ENCODE measurements at places on chromosomes 7 and 10. TPM values are rescaled to one million over a fixed set of nuclear protein-coding genes. Genes with fewer than 3 reads are reported as not detected.

MOSPD3 gene
- total RNA-seq: 12.4 TPM

PRSS2 gene
- not detected for total RNA-seq

GRCh38 chr10:126315494-126316177 is 72.6 kb downstream of the ADAM12 start:
- no peak for DNase-seq

- no peak for DNase-seq
Measured at GRCh38 chr7:27606270-27607209, 56.1 kb downstream of the HIBADH start.

CFTR gene
- total RNA-seq: not detected

DNA sequence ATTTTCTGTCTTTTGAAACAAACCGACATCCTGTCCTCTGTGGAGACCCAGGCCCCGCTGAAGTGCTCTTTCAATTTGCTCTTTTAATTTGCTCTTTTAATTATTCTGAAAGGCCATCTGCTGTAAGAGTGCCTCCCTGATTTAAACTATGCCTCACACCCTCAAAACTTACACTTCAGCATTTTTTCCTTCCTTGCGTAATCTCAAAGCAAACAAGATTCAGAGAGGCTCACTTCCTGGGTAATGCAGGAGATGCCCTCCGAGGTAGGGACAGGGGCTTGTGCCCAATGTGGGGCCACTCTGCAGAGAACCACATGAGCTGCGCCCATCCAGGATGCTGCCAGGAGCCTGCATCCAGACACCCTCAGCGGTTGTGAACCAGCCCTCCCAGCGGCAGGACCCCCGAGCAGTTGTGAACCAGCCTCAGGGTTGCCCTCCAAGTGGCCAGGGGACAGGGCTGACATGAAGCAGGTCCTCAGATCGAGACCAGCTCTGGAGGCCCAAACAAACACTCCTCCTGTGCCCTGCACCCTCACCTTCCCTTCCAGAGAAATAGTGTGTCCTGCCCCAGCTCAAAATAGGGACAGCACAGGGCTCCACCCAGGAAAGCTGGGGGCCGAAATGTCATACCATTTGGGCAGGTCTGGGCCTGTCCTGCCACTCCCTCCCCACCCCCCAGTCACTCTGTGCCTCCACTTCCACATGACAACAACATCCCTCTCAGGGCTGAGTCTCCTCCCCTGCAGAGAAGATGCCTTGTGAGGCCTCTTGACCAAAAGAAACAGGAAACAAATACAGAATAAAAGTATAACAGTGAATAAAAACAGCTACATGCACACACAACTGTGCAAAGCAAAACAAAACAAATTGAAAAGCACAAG is 190.4 kb downstream of the PTPRN2 start:
- no peak for DNase-seq

TMEM184A gene
- total RNA-seq: 3.0 TPM

GRCh38 chr10:3255075-3255474 is 82.5 kb upstream of the PITRM1 start:
- no peak for DNase-seq

DNA sequence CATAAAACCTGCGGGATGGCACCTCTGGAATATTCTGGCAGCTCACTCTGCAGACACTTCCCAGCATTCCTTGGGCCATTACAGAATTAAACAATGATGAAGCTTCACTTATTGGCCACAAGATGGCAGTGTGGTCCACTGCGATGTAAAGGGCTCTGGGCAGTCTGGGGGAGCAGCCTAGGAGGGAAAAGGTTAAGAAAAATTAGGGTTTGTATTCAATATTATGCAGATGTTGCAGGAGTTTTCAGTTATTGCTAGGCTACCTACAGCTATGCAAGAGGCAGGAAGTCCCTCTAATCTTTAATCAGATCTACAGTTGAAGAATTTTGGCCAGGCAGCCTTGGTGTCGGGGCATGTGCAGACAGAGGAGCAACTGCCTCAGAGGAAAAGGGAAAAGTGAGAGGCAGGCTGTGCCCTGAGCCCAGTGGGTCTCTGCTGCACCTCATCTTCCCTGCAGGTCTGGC is 233.2 kb upstream of the PRSS1 start:
- peak; percentile 27 for DNase-seq

GRCh38 chr7:159158888-159159405 is 14.3 kb upstream of the VIPR2 start:
- no peak for DNase-seq

DNA sequence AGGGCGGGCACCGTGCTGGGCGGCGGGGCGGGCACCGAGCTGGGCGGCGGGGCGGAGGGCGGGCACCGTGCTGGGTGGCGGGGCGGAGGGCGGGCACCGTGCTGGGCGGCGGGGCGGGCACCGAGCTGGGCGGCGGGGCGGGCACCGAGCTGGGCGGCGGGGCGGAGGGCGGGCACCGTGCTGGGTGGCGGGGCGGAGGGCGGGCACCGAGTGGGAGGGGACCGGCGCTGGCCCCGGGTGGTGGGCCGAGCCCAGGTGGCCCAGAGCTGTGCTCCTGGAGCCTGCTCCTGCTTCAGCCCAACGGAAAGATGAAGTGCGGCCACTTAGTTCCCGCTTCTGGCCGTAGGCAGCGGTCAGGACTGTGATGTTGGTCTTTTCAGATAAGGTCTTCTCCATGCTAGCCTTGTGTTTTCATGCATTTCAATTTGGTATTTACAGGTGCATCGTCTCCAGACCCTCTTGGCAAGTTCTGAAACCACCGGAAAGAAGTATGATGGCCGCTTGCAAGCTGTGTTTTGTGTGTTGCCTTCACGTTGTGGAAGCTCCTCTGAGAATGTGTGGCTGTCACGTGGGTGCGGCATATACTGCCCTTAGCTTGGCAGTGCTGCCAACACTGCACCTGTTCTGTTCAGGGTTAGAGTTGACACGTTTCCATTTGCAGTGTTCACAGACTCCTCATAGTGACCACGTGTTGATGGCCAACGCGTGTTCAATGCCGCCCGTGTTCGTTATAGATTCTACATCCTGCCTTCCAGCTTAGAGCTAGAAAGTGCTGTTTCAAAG is 25.2 kb downstream of the IQCE start:
- DNase-seq: no peak

ZNF727 gene
- 13.4 TPM for total RNA-seq

ELN gene
- total RNA-seq: 46.8 TPM

GRCh38 chr10:119209035-119209735 is 1.8 kb downstream of the GRK5 start:
- peak; percentile 60 for DNase-seq

AP1S1 gene
- 29.0 TPM for total RNA-seq

GRCh38 chr7:158609313-158609974 is 21.8 kb upstream of the PTPRN2 start:
- DNase-seq: no peak

GRCh38 chr10:80382989-80383388 is 25.4 kb upstream of the PRXL2A start:
- peak; percentile 32 for DNase-seq

GRCh38 chr7:35617041-35617440 is 77.9 kb downstream of the HERPUD2 start:
- DNase-seq: no peak

H2BK1 gene
- total RNA-seq: not detected
